ENCODE measurements at places on chromosomes 3 and 15.
A peak's percentile ranks its signal among the peaks of the same experiment; 100 is the strongest.

DNA sequence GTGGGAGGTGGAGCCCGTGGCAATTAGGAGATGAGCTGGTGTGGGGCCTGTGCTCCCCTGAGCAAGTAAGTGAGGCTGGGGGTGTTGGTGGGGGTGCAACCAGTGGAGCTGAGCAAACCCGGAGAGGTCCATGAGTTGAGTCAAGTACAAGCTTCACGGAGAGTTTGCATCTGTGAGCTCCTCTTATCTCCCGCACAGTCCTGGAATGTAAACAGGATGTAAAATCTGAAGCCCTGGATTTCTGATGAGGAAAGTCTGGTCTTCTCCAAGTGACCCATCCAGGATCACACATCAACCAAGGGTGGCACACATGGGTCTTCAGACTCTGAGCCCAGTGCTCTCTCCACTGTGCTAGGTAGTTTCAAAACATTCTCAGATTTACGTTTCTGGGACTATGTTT lies 67.8 kb downstream of the LSM3 start:
- no peak for DNase-seq
- H3K4me1 ChIP-seq: peaks cover 82% of the 10 kb centered on the region
- no peaks in the 10 kb centered on the region for H3K36me3 ChIP-seq
- H3K27ac ChIP-seq: peak overlapping the region; percentile 77
- H3K4me3 ChIP-seq: no peak overlapping the region

- no peak overlapping the region for H3K4me3 ChIP-seq
- no peaks in the 10 kb centered on the region for H3K4me1 ChIP-seq
- peaks cover 29% of the 10 kb centered on the region for H3K36me3 ChIP-seq
- no peaks in the 10 kb centered on the region for H3K27me3 ChIP-seq
- no peak for DNase-seq
Observed at GRCh38 chr3:155938409-155938808, 68.0 kb downstream of the GMPS start.

GRCh38 chr15:88181613-88182012 lies 74.9 kb downstream of the NTRK3 start:
- peak; percentile 84 for DNase-seq
- H3K27me3 ChIP-seq: no peaks in the 10 kb centered on the region
- H3K36me3 ChIP-seq: no peaks in the 10 kb centered on the region
- H3K4me3 ChIP-seq: no peak overlapping the region
- H3K4me1 ChIP-seq: peaks cover 12% of the 10 kb centered on the region

GRCh38 chr15:40252438-40253166 lies 13.7 kb downstream of the PAK6 start:
- no peaks in the 10 kb centered on the region for H3K27me3 ChIP-seq
- peak overlapping the region; percentile 46 for H3K4me3 ChIP-seq
- H3K27ac ChIP-seq: peak overlapping the region; percentile 64
- no peaks in the 10 kb centered on the region for H3K36me3 ChIP-seq
- DNase-seq: peak; percentile 84
- H3K4me1 ChIP-seq: peaks cover 26% of the 10 kb centered on the region

- peak overlapping the region; percentile 99 for H3K27ac ChIP-seq
- H3K4me1 ChIP-seq: peaks cover 14% of the 10 kb centered on the region
- DNase-seq: peak; percentile 38
- H3K36me3 ChIP-seq: no peaks in the 10 kb centered on the region
- H3K27me3 ChIP-seq: no peaks in the 10 kb centered on the region
Observed at GRCh38 chr15:68819495-68820294, 1.0 kb downstream of the ANP32A start.

DNA sequence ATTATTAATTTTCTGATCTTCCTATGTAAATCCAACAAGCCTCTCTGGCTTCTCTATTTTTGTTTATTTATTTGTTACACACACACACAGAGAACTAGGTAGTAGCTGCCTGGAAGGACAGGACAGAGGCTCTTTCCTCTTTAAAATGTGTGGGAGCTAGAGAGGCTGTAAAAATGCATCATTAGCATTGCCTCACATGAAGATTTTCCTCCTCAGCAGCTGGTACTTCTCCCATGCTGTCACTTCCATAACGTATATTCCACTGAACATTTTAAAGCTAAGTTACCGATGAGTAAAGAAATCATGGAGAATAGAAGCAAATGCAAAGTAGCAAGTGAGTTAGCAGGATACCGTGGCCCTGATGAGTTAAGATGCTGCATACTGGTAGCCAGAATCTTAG lies 63.9 kb downstream of the IMPG2 start:
- H3K27ac ChIP-seq: no peak overlapping the region
- no peaks in the 10 kb centered on the region for H3K36me3 ChIP-seq
- DNase-seq: no peak
- no peak overlapping the region for H3K4me3 ChIP-seq

GRCh38 chr3:126961791-126962461 lies 21.0 kb upstream of the PLXNA1 start:
- no peaks in the 10 kb centered on the region for H3K27me3 ChIP-seq
- H3K4me1 ChIP-seq: no peaks in the 10 kb centered on the region
- no peak for DNase-seq
- H3K4me3 ChIP-seq: no peak overlapping the region
- H3K27ac ChIP-seq: no peak overlapping the region

GRCh38 chr15:78313383-78313782 lies 14.0 kb upstream of the SKIC8 start:
- no peaks in the 10 kb centered on the region for H3K27me3 ChIP-seq
- no peak for DNase-seq
- H3K27ac ChIP-seq: no peak overlapping the region
- H3K4me3 ChIP-seq: no peak overlapping the region

- H3K36me3 ChIP-seq: no peaks in the 10 kb centered on the region
- H3K4me3 ChIP-seq: no peak overlapping the region
- H3K27me3 ChIP-seq: no peaks in the 10 kb centered on the region
- H3K4me1 ChIP-seq: no peaks in the 10 kb centered on the region
Observed at GRCh38 chr3:145902166-145902565, 258.8 kb downstream of the PLOD2 start.

DNA sequence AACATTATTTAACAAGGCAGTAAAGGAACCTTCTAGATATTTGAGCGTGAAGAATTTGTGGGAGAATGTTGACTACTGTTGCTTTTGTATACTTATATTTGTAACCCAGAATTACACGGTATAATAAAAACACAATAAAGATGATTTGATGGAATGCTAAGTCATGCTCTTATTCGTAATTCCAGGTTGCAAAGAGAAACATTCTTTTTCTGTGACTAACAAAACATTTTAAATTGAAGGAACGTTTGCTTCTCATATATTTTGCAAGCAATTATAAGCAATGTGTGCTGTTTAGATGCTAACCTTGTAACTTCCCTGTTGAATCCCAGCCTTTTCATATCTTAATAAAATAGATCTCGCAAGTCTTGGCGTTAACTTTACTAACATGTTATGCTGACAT lies 124.4 kb upstream of the CGNL1 start:
- peak overlapping the region; percentile 3 for H3K27ac ChIP-seq

GRCh38 chr3:49801160-49801559 lies 1.5 kb upstream of the CDHR4 start:
- no peaks in the 10 kb centered on the region for H3K36me3 ChIP-seq
- H3K4me1 ChIP-seq: peaks cover 29% of the 10 kb centered on the region
- DNase-seq: no peak
- H3K27me3 ChIP-seq: no peaks in the 10 kb centered on the region
- no peak overlapping the region for H3K4me3 ChIP-seq
